SW 1271 (cell line): ENCODE measurements at places on chromosomes 7 and 10.

DNA sequence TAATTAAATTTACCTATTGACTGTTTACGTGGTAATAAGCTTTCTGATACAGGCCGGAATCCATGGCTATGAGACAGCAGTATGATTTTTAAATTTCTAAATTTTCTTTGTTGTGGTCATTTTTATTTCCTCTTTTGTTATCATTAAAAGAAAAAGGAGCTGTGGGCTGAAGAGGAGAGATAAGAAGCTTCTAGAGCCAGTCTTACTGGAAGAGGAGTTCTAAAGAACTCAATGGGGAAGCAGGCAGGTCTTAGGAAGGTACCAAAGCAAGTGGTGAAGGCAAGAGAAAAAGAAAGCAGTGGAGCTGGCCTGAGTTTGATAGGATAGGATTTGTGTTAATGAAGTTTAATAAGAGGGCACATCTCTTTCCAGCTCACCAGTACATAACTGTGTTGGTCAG lies 1187.8 kb downstream of the CNTNAP2 start:
- no peak for DNase-seq

DNA sequence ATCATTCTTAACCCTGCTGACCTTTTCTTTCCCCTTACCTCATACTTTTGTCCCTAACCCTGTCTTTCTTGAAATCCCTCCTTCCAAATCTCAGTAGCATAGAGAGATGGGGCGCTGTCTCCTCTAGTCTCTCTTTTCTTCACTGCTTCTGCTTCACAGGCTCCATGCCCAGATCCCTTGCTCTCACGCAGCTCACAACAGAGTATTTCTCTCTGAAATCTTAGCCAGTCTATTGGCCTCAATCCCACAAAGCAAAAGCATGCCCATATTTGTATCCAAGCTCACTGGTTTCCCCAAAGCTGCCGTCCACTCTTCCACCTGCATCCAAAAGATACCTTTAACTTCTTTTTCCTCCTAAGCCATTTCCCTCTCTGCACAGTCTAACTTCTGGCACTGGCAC lies 526.8 kb downstream of the PLXDC2 start:
- no peak for DNase-seq

DNA sequence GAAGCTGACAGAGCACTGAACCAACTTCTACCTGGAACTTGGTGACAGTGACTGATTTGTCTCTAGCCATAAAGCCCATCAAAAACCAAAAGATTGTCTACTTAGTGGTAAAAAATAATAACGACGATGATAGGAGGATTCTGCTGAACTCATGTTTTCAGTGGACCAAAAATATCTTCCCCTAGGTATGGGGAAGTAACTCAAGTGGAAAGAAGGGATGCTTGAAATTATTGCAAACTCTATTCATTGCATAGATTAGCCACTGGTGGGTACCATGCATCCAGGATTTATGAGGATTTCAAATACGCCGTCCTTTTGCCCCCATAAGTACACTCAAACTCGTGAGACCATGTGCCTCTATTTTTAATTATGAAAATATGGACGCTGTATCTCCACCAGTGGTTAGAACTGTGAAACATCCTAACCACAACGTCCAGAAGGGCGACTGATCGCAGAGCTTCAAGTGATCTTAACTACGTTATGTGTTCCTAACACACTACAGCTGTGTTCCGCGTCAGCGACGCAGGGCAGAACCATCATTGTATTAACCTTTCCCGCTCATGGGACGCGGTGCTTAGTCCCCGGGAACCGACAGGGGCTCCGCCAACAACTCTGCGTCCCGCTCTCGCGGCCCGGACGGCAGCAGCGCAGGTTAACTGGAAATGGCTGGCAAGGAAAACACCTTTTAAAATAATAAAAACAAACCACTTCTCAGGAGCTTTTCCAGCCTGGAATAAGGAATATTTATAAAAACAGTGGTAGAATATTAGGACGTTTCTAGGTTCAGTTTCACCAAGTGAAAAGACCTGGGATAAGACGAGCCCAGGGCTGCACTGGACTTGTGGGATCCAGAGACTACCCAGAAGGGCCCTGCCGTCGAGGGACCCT lies 776 bp downstream of the PEX1 start:
- DNase-seq: peak; percentile 64

DNA sequence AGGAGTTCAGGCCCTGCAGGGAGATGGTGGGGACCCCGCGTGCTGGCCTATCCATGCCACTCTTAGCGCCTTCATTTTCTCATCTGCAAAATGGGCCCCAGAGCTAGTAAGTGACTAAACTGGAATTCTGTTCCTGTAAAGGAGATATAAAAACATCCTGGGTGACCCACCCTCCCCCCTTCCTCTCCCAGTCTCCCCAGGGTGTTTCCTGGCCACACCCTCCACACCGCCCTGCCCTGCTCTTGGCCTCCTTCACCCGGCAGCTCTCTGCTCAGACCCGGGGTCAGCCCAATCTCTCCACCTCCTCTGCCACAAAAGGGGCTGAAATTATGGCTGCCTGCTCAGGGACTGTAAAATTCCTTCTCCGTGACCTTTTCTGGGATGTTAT lies 70.7 kb downstream of the C10orf105 start:
- no peak for DNase-seq

DNA sequence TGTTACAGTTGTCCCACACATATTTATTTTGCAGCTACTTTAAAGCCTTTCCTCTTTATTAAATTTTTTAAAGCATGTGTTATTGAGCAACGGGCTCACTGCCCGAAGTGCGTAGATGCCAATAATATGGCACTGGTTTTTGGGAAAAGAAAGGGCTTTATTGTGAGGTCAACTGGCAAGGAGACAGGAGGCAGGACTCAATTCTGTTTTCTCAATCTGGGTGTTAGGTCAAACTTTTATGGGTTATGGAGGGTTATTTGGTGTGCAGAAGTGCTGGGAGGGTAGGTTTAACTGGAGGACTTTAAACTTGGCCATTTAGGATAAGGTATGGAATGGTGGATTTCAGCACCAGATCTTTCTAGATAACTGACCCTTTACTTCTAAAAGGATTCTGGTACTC lies 183.6 kb downstream of the LRRC4 start:
- no peak for DNase-seq
